Activated CD4-positive, CD25-positive, alpha-beta regulatory T cell treated with anti-CD3 and anti-CD28 coated beads, Interleukin-2, amount 50 U/mL, for 16 hours (primary cell): ENCODE measurements at places on chromosomes 4 and X.

GRCh38 chrX:283115-283845 lies 2.1 kb downstream of the PLCXD1 start:
- peak; percentile 82 for DNase-seq

- DNase-seq, result no peak
Observed at GRCh38 chr4:108087293-108087967, 81.3 kb downstream of the LEF1 start.

DNA sequence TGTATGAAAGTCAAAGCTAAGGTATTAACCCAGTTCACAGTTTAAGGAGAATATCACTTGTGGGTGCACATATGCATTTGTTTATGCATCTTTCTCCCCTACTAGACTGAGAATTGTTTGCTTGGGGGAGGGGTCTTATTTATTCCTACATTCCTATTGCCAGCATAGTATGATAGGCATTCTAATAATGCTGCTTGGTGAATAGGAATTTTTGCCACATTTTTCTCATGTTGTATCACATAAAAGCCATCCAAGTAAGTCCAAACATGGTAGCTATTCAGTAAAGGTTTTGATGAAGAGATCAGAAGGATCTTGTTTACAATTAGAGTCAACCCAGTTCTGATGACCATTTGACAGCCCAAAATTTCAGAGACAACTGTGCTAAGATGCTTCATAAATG lies 48.6 kb downstream of the ASB9 start:
- DNase-seq, result no peak

GRCh38 chrX:69324851-69325250 lies 159.6 kb upstream of the PJA1 start:
- no peak for DNase-seq

DNA sequence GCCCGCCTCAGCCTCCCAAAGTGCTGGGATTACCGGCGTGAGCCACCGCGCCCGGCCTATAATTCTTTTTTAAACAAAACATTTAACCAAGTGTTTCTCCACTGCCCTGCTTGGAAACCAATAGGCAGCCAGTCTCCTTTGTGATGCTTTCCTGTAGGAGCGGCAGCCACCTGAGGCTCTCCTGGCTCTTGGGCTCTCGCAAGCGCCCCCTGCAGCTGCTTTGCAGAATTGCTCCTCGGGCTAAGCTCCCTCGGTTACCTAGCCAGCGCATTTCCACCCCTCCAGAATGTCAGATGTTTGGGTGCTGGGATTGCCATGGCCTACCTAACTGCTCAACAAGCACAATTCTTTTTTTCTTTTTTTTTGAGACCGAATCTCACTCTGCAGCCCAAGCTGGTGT lies 7.7 kb downstream of the S100P start:
- DNase-seq, result no peak

- DNase-seq, result no peak
Observed at GRCh38 chrX:48924270-48924669, 5.4 kb upstream of the PIM2 start.

GRCh38 chr4:81698538-81699296 lies 227.0 kb upstream of the RASGEF1B start:
- DNase-seq, result no peak

GRCh38 chr4:92047209-92047875 lies 256.4 kb upstream of the GRID2 start:
- no peak for DNase-seq

GRCh38 chrX:68826113-68826980 lies 2.5 kb upstream of the EFNB1 start:
- no peak for DNase-seq

GRCh38 chrX:3748052-3748559 lies 34.7 kb upstream of the PRKX start:
- no peak for DNase-seq

DNA sequence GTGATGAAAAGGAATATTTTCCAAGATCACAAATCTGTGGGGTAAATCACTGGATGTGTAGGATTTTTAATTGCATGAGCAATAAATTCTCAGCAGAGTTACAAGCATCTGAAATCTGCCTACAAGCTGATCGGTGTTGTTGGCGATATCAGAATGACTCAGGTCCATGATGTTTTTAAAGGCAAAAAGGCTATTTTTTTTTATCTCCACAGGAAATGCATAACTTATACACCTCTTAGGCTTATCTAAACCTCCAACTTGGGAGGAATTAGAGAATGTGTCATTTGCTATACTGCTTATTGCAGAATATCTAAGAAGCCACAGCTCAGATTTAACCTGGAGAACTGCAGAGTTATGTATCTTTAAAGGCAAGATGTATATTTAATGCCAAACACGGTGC lies 61.6 kb downstream of the KIT start:
- no peak for DNase-seq

- DNase-seq, result no peak
Observed at GRCh38 chr4:141391293-141391692, 170.6 kb downstream of the ZNF330 start.

DNA sequence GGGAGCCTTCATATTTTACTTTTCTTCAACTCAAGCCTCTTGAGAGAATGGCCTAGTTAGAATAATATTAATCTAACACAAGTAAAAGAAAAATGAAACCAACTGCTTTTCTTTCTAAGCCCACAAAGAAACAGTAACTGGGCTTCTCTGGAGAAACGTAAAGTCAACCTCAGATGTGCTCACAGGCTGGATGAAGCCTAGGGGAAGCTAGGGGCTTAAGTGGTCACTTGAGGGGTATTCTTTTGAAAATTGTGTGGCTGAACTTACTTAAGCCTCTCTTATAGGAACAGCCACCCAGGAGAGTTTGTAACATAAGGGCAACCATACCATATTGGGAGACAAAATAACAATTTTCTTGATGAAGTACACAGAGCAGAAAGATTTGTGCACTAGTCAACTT lies 279.0 kb downstream of the SPRY1 start:
- no peak for DNase-seq

DNA sequence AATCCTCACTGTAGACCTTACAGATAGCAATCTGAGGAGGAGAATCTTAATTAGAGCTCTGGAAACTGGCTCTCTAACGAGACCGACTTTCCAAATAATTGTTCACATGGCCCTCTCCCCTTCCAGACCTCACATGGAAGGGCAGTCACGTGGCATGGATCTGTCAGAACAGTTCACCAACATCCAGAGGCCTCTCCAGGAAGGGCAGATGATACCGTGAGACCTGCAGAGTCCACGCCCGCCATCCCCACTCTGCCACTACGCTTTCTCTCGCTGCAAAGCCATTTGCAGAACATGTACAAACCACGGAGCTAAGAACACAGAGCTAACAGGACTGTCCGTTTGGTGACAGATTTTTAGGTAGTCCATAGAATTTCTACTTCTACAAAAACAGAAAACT lies 20.7 kb downstream of the FAT1 start:
- no peak for DNase-seq

- peak; percentile 10 for DNase-seq
Observed at GRCh38 chrX:15336023-15336413, 695 bp upstream of the PIGA start.

DNA sequence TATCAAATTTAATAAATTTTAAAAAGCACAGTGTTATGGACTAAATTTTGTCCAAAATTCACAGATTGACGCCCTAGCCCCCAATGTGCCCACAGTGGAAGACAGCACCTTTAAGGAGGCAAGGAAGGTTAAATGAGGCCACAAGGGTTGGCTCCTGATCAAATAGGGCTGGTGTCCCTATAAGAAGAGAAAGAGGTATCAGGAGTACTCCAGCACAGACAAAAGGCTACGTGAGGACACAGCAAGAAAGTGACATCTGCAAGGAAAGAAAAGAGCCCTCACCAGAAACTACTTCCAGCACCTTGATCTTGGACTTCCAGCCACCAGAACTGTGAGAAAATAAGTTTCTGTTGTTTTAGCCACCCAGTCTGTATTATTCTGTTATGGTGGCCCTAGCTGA lies 48.8 kb downstream of the FAM13A start:
- DNase-seq, result no peak

GRCh38 chr4:40183615-40184411 lies 13.0 kb upstream of the RHOH start:
- no peak for DNase-seq

DNA sequence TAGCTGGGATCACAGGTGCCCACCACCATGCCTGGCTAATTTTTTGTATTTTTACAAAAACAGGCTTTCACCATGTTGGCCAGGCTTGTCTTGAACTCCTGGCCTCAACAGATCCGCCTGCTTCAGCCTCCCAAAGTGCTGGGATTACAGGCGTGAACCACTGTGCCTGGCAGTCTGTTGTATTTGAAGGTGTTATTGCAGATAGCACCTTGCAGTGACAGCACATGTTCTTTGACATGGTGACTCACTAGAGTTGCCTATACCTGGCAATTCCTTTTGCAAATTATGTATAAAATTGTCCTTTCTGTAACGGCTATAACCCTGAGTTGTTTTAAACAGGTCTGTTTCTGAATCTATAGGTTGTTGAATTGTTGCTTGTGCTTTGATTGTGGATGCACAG lies 7.9 kb downstream of the OGT start:
- DNase-seq, result no peak

DNA sequence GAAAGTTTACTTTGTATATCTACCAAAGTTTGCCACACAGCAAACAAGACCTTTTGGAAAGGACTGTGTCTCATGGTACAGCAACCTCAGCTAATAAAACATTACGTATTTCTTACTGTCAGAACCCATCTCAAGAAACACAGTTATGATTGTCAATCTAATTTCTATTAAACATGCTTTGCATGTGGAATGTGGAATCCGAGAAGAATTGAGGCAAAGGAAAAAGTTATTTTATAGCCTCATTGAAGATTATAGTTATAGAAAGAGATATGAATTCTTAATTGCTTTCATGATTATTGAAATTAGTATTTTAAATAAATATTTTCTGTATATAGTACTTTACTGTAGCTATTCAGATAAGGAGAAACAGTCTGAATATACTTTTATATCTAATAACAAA lies 5.4 kb downstream of the PCDH7 start:
- no peak for DNase-seq

- no peak for DNase-seq
Observed at GRCh38 chr4:120528428-120528827, 394.1 kb downstream of the PRDM5 start.

- DNase-seq, result no peak
Observed at GRCh38 chr4:177339477-177340374, 30.1 kb downstream of the NEIL3 start.

GRCh38 chrX:134172588-134173259 lies 64.3 kb upstream of the CCDC160 start:
- DNase-seq, result no peak

- DNase-seq, result no peak
Observed at GRCh38 chrX:30141966-30142365, 73.4 kb upstream of the MAGEB2 start.

GRCh38 chr4:174582463-174582862 lies 60.2 kb upstream of the HPGD start:
- no peak for DNase-seq

GRCh38 chrX:154515090-154515965 lies 704 bp downstream of the FAM3A start:
- DNase-seq, result no peak

DNA sequence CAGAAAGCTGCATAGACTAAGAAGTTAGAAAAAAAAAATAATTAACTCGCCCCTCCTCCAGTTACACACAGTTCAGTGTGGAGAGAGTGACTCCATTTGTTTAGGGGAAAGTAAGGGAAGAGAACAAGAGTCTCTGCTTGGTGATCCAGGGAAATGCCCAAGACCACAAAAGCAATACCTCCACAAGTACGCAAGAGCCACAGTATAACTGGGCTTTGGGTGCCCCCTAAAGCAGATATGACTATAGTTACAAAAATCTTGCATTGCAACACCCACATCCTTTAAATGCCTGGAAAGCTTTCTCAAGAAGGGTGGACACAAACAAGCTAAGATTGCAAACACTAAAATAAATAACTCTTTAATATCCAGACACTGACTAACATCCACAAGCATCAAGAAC lies 164.2 kb upstream of the NRK start:
- DNase-seq, result no peak

DNA sequence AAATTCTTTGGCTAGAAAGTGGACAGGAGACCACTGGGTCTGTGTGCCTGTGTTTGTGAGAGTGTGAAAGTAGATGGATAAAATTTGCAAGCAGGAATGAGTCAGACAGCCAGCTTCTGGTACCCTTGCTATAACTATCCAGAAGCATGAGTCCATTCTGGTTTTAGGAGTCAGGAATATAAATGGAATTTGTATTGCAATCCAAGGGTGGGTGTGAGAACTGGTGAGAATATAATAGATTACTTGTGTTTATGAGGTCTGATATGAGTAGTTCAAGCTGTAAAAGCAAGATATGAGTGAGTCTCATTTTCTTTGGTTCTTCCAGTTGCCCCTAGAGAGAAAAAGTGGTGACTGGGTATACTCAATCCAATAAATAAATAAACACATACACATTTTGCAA lies 212.7 kb upstream of the TAPT1 start:
- no peak for DNase-seq

GRCh38 chrX:17839269-17839668 lies 21.8 kb downstream of the RAI2 start:
- DNase-seq, result no peak

DNA sequence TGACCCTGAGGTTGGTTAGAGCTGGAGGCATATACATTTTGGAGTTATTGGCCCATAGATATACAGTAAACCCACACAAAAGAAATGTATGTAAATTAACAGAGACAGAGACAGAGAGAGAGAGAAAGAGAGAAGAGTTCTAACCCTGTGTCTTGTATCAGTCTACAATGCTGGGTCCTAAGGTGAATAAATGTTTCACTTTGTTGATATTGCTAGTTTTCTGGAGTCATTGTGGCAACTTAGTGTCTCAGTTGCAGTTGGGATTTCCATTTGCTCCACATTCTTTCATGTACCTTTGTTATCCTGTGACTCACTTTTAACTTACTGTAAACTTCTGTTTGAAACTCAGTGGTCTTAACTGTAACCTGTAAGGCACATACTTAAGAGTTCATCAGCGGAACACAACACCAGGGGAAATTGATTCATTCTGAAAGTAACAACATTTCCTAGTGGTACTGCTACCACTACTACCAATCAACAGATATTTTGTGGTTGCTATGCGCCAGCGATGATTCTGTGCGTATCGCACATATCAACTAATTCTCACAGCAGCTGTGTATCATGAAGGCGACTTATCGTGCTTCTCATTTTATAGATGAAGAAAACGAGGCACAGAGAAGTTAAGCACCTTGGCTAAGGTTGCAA lies 38.5 kb upstream of the ETDA start:
- DNase-seq, result peak; percentile 10

- DNase-seq, result no peak
Observed at GRCh38 chr4:187354740-187355139, 631.1 kb upstream of the FAT1 start.

DNA sequence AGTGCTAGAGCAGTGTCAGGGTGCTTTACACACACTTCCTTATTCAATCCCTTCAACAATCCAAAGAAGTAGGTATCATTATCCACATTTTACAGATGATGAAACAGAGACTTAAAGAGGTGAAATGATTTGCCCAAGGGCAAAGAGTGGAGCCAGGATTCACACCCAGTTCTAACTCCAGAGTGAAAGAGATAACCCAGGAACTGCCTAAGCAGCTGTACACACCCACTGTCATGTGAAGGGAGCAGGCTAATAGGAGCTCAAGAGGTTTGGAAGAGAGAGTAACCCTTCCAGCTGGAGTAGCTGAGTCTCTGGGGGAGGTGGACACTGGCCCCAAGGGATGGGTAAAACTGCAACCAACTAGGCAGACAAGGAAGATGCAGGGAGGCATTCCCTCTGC lies 92.5 kb downstream of the FBXL5 start:
- no peak for DNase-seq

GRCh38 chr4:94882756-94883155 lies 125.0 kb downstream of the BMPR1B start:
- DNase-seq, result no peak
